ENCODE measurements at places on chromosomes 5 and 9. TPM values are rescaled to one million over a fixed set of nuclear protein-coding genes. Genes with fewer than 3 reads are reported as not detected.

SLC36A3 gene
- total RNA-seq: not detected

MELK gene
- 3.1 TPM for total RNA-seq

SLCO6A1 gene
- total RNA-seq: 0.16 TPM

WWC1 gene
- not detected for total RNA-seq

SNCAIP gene
- not detected for total RNA-seq

WDR31 gene
- 0.83 TPM for total RNA-seq

TMEFF1 gene
- 8.0 TPM for total RNA-seq

THOC3 gene
- total RNA-seq: 34.3 TPM

AUH gene
- 11.2 TPM for total RNA-seq

HEMGN gene
- 0.08 TPM for total RNA-seq

SPATA31A3 gene
- not detected for total RNA-seq

PIP5K1B gene
- 0.21 TPM for total RNA-seq

LOX gene
- 8.1 TPM for total RNA-seq

FBP2 gene
- total RNA-seq: not detected

SLC4A9 gene
- not detected for total RNA-seq

ITK gene
- total RNA-seq: not detected

Measured in myocyte (in vitro differentiated cells).